GM19239 (cell line): ENCODE measurements at places on chromosomes 2 and 18.

GRCh38 chr2:151972241-151973012 is 126.4 kb downstream of the CACNB4 start:
- DNase-seq, result no peak

GRCh38 chr2:220334210-220334609 is 706.8 kb downstream of the SLC4A3 start:
- DNase-seq, result no peak

DNA sequence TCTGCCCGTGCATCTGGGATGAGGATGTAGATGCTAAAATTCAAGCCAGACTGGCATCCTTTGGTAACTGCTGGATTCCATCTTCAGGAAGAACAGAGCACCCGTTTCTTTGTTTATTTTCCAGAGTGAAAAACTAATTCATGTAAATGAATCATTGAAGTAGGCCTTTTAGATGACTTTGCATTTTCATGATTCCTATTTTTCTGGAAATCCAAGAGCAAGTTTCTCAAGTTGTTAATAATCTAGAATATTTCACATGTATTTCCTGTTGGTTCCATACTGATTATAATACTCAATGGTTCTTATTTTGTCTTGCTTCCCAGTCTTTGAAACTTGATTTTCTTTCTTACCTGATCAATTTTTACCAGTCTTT is 328.4 kb downstream of the LPIN1 start:
- DNase-seq, result no peak

DNA sequence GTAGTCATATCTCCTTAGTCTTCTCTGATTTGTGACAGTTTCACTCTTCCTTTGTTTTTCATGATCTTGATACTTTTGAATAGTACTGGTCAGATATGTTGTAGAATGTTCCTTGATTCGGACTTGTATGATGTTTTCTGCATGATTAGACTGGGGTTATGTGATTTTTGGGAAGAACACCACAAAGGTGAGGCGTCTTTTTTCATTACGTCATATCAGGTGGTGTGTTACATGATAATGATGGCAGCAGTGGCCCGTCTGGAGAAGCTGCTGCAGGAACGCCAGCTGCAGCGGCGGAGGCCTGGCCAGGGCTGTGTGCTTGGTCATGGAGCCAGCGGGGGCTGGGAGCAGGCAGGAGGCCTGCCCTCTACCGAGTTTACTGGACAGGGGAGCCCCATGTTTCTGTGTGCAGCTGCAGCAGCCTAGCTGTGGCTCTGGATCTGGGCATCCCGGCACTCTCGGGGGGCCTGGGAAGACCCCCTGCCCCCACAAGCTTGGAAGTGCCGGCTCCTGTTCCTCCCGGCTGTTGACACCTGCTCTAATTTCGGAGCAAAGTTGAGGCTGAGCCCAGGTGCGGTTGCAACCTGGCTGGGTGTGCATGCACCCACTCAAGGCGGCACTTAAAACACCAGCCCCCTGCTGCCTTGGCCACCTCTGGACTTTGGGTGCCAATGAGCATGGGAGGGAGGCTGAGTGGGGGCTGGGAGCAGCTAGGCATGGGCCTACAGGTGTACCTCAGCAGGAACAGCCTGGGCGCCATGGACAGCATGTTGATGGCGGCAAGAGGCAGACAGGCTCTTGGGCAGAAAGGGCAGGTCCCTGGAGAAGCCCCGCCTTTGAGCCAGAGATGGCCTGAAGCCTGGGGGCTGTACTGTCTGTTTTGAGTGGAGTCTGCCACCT is 26.1 kb downstream of the SLC4A10 start:
- no peak for DNase-seq

DNA sequence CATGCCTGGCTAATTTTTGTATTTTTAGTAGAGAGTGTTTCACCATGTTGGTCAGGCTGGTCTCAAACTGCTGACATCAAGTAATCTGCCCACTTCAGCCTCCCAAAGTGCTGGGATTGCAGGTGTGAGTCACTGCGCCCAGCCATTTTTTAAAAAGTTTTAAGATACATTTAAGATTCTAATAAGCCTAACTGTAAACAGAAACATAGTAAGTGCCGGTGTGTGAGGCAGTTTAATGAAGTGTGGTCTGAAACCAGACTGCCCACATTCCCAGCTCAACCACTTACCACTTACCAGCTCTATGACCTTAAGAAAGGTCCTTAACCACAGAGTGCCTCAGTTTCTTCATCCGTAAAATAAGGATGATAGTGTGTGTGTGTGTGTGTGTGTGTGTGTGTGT is 42.4 kb downstream of the TMEM237 start:
- DNase-seq, result no peak

GRCh38 chr2:62163834-62164233 is 32.1 kb upstream of the B3GNT2 start:
- no peak for DNase-seq

DNA sequence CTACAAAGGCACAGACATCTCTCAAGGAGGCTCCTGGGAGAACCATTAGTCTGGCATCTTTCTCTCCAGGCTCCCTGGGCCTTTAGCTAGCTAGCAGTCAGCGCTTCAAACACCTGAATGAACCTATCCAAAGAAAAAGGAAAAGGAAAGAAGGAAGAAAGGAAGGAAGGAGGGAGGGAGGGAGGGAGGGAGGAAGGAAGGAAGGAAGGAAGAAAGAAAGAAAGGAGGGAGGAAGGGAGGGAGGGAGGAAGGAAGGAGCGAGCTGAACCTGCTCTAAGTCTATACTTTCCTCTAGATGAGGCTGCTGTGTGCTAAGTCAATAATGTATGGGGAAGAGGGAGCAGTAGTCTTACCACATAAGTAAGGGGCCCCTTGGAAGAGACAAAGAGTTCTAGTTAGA is 5.1 kb upstream of the BCL11A start:
- DNase-seq, result no peak

DNA sequence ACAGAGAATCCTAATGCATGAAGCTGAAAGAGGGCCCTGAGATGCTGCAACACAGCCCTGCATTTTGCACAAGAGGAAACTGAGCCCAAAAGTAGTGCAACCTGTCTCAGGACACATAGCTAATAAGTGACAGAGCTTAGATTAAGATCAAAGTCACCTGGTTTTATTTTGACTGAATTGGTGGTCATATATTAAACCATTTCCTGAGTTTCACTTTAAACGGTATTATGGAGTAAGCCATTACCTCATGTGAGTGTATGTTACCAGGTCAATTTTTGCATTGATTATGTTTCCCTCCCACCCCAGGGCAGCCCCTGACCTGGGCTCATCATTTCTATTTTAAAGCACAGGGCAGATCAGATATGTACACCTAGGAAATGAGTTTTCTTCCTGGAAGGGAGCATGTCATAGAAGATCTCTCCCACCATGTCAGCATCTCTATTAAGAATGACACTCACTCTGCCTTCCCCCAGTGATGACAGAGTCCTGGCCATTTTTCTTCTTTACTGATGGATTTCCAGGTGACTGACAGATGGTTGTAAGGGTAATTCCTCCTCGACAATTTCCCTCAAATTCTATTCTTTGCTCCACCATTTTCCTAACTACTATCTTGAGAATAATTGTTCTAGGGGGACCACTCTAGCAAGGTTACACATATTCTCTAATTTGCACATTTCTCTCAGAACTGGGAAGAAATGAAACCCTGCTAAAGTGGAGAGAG is 441.3 kb upstream of the SLC14A2 start:
- no peak for DNase-seq

- DNase-seq, result no peak
Observed at GRCh38 chr18:48547531-48547981, 8.7 kb downstream of the CTIF start.

DNA sequence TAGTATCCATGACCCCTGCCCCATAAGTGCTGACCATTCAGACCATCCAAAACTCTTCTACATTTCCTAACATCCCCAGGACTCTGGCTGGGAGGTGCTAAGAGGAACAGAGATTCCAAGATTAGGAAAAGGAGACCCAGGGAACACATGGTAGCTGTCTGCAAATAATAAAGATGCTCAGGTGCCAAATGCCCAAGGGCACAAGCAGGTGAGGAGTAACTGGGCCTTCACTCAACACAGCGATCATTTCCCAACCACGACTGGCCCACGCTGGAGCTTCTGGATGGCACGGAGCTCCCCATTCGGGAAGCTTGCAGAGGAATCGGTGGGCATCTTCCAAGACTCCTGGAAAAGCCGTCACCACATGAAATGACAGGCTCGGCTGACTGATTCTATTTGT is 255.9 kb upstream of the SMIM21 start:
- DNase-seq, result no peak

DNA sequence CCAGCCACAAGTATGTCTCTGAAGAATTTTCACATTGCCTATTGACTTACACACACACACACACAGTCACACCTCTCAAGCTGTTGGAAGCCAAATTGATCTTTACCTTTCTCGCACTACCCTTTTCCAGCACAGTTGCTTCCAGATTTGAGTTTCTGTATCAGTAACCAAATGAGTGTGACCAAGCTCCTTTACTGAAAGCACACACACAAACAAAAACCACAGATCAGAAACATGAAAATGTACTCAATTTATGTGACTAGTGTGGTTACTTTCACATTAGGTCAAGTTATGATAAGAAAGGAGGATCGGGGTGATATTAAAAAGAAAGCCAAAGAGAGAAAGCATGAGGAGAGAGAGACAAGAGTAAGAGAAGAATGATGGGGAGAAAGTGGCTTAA is 993.9 kb upstream of the POU3F3 start:
- DNase-seq, result no peak

- DNase-seq, result no peak
Observed at GRCh38 chr18:26255695-26256622, 29.7 kb downstream of the TAF4B start.

GRCh38 chr2:208620487-208620978 is 213.9 kb downstream of the PTH2R start:
- no peak for DNase-seq

DNA sequence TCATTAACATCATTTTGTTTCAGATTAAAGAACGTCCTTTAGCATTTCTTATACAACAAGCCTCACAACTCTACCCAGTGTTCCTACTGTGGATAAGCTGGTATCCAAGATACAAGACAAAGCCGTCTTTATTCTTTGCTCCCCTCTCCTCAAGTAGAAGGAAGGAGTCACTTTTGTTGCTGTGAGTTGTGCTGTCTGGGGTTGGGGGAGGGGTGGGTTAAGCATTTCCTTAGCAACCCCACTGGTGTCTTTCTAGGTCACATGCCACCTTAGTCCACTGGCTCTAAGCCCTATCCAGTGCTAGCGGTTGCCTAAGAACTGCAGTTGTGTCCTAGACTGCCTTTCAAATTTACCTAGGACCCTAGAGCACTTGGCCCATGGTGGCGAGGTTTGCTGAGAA is 155.6 kb upstream of the PIEZO2 start:
- no peak for DNase-seq

GRCh38 chr2:105567996-105568494 is 169.2 kb upstream of the FHL2 start:
- DNase-seq, result no peak
